ENCODE measurements at places on chromosomes 7 and 10. TPM values are rescaled to one million over a fixed set of nuclear protein-coding genes. Genes with fewer than 3 reads are reported as not detected.
A peak's percentile ranks its signal among the peaks of the same experiment; 100 is the strongest.

CEP41 gene
- total RNA-seq, result 4.8 TPM

UBTD1 gene
- total RNA-seq, result 16.3 TPM

- peaks cover 13% of the 10 kb centered on the region for H3K36me3 ChIP-seq
- DNase-seq, result no peak
Observed at GRCh38 chr10:95237376-95238170, 43.5 kb downstream of the ACSM6 start.

DNA sequence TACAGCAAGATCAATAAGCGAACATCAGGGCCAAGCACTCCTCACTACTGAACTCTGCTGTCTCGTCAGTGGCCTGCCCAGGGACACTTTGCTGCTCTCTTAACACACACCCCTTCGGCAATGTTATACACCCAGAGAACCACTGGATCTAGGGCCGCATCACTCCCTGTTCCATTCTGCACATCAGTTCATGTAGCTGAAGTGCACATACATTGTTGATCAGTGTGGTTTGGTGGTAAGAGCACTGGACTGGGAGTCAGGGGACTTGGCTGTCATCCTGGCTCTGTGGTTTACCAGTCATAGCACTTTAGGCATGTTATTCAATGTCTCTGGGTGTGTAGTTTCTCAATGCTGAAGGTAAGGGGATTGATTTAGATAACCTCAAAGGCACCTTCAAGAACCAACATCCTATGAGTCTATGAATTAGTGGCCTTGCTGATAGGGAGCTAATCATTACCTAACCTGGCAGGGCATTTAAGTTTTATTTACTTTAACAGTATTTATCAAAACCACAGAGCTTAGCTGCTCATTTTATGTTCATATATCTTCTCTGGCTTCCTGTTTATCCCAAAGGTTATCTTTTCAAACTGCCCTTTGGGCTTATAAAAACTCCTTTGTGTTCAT is 24.8 kb downstream of the DUSP5 start:
- no peaks in the 10 kb centered on the region for H3K36me3 ChIP-seq
- DNase-seq, result no peak
- H3K27me3 ChIP-seq, result no peaks in the 10 kb centered on the region
- no peak overlapping the region for H3K4me3 ChIP-seq

GRCh38 chr7:134140889-134141867 is 14.0 kb downstream of the LRGUK start:
- peak; percentile 51 for DNase-seq
- no peak overlapping the region for H3K27ac ChIP-seq
- no peak overlapping the region for H3K4me3 ChIP-seq
- H3K36me3 ChIP-seq, result no peaks in the 10 kb centered on the region
- no peaks in the 10 kb centered on the region for H3K27me3 ChIP-seq

SSC4D gene
- total RNA-seq, result not detected

DNA sequence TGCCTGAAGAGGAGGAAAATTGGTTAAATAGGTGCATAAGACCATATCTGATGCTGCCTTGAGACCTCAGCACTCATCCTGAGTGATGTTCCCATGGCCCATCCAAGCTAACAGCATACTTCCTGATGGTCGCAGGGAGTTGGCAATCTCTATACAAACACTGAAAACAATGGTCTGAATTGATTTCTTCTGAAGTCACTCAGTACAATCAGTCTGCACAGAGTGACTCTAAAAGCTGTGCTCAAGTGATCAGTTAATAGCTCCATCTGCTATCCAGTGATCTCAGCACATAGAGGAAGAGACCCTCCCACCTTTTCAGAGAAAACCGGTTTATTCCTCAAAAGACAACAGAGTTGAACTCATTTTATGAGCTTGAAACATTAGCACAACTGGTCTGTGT is 3.9 kb downstream of the PPP1R17 start:
- H3K4me3 ChIP-seq, result no peak overlapping the region
- no peaks in the 10 kb centered on the region for H3K36me3 ChIP-seq
- no peak for DNase-seq
- H3K4me1 ChIP-seq, result no peaks in the 10 kb centered on the region

GRCh38 chr10:20962165-20962564 is 65.1 kb upstream of the NEBL start:
- peaks cover 4% of the 10 kb centered on the region for H3K4me1 ChIP-seq
- no peak overlapping the region for H3K27ac ChIP-seq
- DNase-seq, result no peak
- no peaks in the 10 kb centered on the region for H3K27me3 ChIP-seq

RHEB gene
- total RNA-seq, result 100 TPM

ZP3 gene
- 2.4 TPM for total RNA-seq

GRCh38 chr10:119817991-119818888 is 54.4 kb downstream of the MCMBP start:
- H3K27me3 ChIP-seq, result no peaks in the 10 kb centered on the region
- peak; percentile 33 for DNase-seq
- H3K36me3 ChIP-seq, result no peaks in the 10 kb centered on the region
- peak overlapping the region; percentile 22 for H3K4me3 ChIP-seq
- H3K27ac ChIP-seq, result peak overlapping the region; percentile 6
- no peaks in the 10 kb centered on the region for H3K4me1 ChIP-seq

PLCE1 gene
- total RNA-seq, result 30.6 TPM

GRCh38 chr10:62580396-62580795 is 206.2 kb downstream of the ZNF365 start:
- H3K27ac ChIP-seq, result no peak overlapping the region
- DNase-seq, result no peak
- H3K4me1 ChIP-seq, result no peaks in the 10 kb centered on the region
- H3K4me3 ChIP-seq, result no peak overlapping the region

- H3K4me3 ChIP-seq, result no peak overlapping the region
- no peak overlapping the region for H3K27ac ChIP-seq
- H3K36me3 ChIP-seq, result no peaks in the 10 kb centered on the region
Observed at GRCh38 chr10:8026349-8027259, 27.9 kb upstream of the GATA3 start.

All from tibial nerve (tissue), 4 donors.